ENCODE measurements at places on chromosomes 5 and 9.

GRCh38 chr9:132943651-132944293, 644 bp downstream of the TSC1 start:
- DNase-seq, result no peak

- no peak for DNase-seq
Observed at GRCh38 chr5:56326770-56327169, 93.6 kb upstream of the ANKRD55 start.

DNA sequence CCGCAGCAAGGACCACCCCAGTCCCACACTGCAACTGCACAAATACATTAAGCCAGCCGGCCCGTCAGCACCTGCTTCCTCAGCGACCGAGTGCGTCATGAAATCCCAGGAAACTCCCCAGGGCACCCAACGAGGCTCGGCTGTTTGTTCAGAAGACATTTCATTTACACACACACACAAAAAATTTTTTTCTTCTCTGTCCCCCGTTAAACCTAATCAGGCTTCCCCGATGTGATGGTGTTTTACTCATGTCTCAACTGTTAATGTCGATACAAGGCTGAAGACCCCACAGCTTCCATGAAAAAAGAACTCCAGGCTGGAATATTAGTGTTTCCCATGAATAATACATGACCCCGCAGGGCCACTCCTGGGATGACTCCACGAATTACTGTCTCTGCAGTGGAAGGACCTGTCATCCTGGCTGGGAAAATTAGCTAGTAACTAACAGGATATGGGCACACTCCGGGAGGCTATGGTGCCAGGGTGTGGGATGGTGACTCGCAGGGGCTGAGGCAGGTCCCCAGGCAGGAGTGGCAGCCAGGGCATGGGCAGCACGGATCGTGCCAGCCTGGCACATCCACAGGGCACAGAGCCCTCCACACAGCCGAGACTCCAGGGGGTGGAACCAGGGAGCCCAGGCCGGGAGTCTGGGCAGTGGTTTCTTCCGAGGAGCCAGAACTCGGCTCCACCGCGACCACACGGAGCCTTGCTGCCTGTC, 102.4 kb downstream of the VAV2 start:
- DNase-seq, result no peak

- no peak for DNase-seq
Observed at GRCh38 chr9:69465473-69465872, 140.5 kb downstream of the ENTREP1 start.

GRCh38 chr5:169804861-169805260, 167.8 kb downstream of the DOCK2 start:
- DNase-seq, result no peak

DNA sequence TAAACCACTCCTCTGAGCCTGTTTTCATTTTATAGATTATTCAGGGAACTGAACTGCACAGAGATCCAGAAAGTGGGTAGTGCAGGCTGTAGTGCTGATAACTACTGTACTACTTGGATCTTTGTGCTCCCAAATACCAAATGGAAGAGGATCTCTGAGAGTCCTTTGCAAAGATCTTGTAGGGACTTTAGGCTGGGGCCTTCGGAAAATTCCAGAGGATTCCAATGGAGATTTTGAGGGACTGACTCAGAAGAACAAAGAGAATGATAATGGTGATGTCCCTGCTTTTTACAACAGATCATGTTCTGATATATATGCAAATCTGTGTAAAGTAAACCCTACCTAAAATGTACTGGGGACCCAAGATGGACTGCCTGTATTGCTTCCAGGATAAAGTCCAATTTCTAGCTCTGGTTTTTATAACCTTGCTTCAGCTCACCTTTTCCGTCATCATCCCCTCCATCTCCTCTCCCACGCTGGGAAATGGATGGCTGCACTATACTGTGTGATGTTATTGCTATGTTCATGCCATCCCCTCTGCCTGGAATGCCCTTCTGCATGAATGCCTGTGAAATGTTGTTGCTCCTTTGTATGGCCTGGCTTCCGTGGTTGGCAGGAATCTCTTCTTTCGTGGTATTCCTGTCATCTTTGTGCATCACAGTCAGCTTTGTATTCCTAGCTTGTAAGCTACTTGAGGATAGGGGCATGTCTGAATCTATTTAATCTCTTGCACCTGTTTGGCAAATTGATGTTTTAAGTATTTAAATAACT, 9.7 kb upstream of the PSMD5 start:
- no peak for DNase-seq

GRCh38 chr9:77531400-77531799, 116.7 kb downstream of the GNA14 start:
- no peak for DNase-seq

GRCh38 chr5:116409591-116410296, 164.9 kb downstream of the SEMA6A start:
- no peak for DNase-seq

- no peak for DNase-seq
Observed at GRCh38 chr5:133685402-133686018, 73.2 kb upstream of the FSTL4 start.
